ENCODE measurements at places on chromosomes 12 and 14.

DNA sequence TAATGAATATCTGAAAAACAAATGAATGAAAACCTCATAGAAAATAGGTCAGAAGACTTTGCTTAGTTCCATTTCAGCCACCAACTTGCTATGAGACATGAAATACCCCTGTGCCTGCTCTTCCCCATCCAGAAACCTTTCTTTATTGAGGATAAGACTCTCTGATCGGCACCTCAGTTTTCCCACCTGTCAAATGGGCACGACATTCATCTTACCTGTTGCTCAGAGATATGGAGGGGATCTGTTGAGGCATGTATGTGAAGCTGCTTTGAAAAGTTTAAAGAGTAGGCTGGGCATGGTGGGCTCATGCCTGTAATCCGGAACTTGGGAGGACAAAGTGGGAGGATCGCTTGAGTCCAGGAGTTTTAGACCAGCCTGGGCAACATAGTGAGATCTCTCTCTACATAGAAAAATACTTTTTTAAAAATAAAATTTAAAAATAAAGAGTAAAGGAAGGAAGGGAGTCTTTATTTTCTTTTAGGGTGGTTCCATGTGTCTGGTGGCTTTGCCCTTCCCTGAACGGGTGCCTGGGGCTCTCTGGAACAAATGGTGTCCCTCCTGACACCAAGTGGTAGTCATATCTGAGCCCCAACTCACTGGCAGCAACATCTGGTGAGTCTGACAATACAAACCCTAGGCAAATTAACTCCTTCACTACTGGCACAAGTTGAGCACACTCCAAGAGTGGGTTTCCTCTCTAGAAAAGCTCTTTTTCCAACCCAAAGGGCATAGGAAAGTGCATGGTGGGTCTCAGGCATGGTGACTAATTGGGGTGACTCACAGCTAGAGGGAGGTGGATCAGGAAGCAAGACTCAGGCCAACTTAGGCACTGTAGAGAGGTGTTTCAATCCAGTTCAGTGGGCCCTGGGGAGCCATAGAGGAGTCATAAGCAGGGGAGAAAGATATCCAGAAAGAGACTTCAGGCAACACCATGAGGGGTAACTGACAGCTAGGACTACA, 42.1 kb downstream of the MAP1LC3B2 start:
- DNase-seq: no peak

GRCh38 chr14:93081876-93082570, 33.7 kb downstream of the ITPK1 start:
- DNase-seq: no peak

DNA sequence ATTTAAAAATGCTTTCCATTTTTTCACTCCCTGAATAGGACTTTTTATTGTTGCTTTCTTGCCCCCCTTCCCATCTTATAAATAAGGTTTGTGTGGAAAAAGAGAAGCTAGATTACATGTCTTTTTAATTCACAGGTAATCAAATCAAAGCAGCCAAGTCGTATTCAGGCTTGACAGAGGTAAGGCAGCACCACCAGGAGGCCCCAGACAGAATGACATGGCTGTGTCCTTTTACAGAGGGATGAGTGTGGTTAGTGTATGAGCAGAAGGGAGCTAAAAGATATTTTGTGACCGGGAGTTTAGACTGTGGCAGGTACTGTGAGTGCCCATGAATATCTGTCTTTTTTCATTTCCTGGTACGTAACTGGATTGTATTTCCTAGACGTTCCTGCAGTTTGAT, 596.1 kb downstream of the ETNK1 start:
- no peak for DNase-seq

GRCh38 chr14:94044476-94045091, 18.4 kb downstream of the OTUB2 start:
- no peak for DNase-seq

GRCh38 chr14:62031504-62031903, 269.3 kb downstream of the SNAPC1 start:
- DNase-seq: no peak

GRCh38 chr12:71746974-71747611, 7.6 kb upstream of the RAB21 start:
- peak; percentile 26 for DNase-seq

GRCh38 chr12:5746036-5746908, 198.8 kb downstream of the ANO2 start:
- DNase-seq: no peak

DNA sequence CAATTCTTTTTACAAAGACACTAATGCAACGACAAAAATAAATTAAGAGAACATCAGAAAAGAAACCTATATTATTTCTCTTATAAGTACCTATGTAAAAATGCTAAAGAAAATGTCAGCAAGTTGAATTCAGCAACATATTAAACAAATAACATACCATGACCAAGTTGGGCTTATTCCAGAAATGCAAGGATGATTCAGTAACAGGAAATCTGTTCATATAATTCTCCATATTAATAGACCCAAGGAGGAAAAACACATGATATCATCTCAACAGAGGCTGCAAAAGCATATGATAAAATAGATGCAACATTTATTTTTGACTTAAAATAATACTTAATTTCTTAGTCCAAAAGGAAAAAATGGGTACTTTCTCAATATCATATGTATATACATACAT, 25.1 kb upstream of the GPHB5 start:
- no peak for DNase-seq

- DNase-seq: no peak
These were observed 117.2 kb upstream of the DNM1L start for GRCh38 chr12:32561931-32562341.

- DNase-seq: no peak
These were observed 26.5 kb downstream of the ZBTB42 start for GRCh38 chr14:104827177-104828055.

DNA sequence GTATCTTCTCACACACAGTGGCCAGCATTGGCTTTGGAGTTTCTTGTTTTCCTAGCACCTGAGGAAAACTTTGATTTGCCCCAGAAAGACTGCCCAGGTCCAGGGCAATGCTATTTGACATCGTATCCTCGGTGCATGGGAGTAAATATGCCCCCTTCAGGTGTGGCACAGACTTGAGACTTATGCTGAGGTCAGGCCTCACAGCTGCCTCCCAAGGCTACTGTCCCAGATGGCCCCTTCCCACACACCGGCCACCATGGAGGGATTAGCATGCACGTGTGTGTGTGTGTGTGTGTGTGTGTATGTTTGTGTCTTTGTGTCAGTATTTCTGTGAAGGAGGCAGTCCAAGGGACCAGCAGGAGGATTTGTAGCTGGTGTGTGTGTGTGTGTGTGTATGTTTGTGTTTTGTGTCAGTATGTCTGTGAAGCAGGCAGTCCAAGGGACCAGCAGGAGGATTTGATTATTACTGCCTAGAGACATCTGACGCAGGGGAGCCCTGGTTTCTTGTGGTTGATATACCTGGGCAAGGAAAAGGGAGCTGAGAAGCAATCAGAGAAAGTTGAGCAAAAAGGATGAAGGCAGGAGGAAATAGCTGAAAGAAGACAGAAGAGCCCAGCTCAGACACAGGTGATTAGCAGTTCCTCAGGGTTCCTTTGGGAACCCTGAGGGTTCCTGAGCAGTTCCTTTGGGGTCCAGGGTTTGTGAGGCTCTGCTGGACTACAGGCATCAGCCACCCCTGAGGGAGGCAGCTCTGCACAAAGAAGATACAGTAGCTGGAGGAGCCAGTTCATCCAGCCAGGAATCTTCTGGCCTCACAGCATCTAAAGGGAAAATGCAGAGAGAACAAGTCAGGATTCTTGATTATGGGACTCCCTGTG, 42.2 kb downstream of the COX16 start:
- no peak for DNase-seq

DNA sequence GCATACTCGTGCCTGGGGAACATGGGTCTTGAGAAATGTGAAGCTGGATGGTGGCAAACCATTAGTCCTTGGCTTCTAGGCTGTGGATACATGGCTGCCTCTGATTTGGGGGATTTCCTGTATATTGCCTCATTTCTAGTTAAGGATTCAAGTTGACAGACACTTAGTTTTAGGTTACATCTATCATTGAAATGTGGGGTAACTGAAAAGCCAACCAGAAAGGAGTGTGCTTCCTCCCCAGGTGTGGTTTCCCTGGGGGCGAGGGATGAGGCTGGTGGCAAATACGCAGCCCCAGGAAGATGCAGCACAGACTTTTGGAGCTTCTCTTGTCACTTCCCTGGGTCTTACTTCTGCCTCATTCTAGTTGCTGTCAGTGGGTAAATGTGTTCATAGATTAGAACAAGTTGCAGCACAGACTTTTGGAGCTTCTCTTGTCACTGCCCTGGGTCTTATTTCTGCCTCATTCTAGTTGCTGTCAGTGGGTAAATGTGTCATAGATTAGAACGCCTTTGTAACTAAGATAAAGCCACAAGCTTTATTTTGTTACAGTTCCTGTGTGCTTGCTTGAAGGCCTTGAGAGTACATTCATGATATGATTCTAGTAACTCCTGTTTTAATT, 85.1 kb downstream of the BORCS5 start:
- DNase-seq: no peak

GRCh38 chr12:83323866-83324265, 637.2 kb downstream of the TMTC2 start:
- DNase-seq: no peak

DNA sequence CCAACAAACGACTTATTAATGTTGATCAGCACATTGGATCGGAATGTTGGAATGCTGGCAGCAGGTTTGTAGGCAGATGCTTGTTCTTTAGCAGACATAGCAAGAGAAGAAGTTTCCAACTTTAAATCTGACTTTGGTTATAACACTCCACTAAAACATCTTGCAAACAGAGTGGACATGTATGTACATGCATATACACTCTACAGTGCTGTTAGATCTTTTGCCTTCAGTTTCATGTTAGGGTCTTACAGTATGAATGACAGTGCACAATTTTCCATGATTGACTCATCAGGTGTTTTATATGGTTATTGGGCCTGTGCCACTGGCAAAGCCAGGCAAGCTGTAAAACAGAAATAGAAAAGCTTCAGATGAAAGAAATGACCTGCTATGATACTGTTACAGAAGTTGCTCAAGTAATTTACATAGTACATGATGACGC, 14.3 kb upstream of the DHRS7 start:
- no peak for DNase-seq

DNA sequence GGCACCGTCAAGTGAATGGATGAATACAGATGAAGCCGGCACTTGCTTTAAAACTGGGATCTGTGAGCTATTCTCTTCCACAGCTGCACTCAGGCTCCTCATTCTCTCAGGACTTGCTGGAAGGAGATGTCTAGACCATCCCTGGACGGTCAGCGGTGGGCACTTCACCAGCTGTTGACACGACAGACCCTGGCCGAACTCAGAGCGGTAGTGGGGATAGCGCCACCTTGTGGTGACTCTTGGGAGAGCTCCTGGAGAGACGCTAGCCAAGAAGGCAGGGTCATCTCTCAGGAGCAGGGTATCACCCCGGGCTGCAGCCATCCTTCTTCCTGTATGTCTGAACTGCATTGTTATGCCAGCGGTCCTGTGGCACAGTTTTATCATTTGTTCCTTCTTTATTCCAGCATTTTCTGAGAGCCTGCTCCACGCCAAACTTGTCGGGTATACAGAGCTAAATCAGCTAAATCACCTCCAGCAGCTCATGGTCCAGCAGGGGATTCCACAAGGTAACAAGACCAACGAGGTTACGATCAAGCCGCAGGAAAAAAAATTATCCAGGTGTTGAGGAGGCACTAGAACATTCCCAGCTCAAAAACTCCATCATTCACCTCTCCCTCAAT, 10.0 kb downstream of the WNT1 start:
- peak; percentile 39 for DNase-seq

DNA sequence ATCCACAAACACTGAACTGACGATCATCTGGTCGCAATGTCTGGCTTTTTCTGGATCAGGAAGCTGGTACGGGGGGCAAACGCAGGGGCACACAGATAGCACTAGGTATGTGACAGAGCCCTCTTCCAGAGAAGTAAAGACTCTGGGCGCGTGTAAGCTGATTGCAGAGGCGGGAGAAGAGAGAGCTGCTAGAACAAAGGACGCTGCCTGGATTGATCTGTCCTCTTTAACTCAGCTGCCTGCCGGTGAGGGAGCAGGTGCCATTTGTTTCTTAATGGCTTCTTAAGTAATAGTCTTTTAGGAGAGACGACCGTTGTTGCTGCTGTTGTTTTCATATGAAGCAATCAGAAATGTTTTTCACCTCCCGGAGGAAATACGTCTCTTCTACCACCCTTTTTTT, 77.3 kb downstream of the GLT1D1 start:
- no peak for DNase-seq

- no peak for DNase-seq
These were observed 1.1 kb downstream of the IFNG start for GRCh38 chr12:68158432-68158831.

- no peak for DNase-seq
These were observed 115.0 kb downstream of the SLC15A4 start for GRCh38 chr12:128708789-128709188.

- no peak for DNase-seq
These were observed 27.6 kb downstream of the KICS2 start for GRCh38 chr12:64194333-64195149.

- DNase-seq: no peak
These were observed 55.8 kb upstream of the CLEC14A start for GRCh38 chr14:38311655-38312054.

GRCh38 chr14:71423481-71423880, 508.7 kb upstream of the RGS6 start:
- DNase-seq: no peak

GRCh38 chr12:129494766-129495165, 409.1 kb downstream of the TMEM132D start:
- no peak for DNase-seq

- no peak for DNase-seq
These were observed 11.6 kb downstream of the IFT81 start for GRCh38 chr12:110135806-110136205.

GRCh38 chr14:101004954-101005353, 101.4 kb upstream of the RTL1 start:
- DNase-seq: no peak

- DNase-seq: no peak
These were observed 79.8 kb upstream of the DIO2 start for GRCh38 chr14:80291101-80291500.

GRCh38 chr12:30622509-30622908, 73.2 kb downstream of the IPO8 start:
- DNase-seq: no peak

DNA sequence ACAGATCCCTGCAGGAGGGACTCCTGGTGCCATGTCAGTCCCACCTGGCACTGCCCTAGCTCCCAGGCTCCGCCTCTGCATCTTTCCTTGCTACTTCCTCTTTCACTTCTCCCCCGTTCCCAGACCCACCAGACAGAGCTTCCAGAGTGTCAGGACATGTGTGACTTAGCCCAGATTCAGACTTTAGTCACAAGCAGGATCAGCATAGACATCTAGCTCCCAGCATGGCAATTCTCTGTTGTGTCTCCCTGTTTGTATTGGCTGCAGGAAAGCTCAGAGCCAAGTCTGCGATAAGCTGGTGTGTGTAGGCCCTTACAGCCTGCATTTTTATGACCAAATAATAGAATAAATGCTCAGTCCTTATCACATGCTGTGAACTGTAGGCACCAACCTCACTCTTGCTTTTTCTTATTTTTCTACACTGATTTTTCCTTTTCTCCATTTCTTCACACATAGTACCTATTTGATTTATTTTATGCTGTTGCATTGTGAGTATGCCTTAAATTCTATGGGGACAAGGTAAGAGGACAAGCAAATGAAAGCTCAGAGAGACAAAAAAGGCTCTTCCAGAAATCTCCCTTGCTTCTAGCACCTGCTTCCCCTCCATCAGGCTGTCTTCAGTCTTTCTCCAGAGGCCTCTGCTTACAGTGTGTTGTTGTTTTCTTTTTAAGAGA, 5.9 kb downstream of the DHRS2 start:
- no peak for DNase-seq
